ENCODE measurements at places on chromosomes 4 and X.

- DNase-seq: no peak
Measured at GRCh38 chr4:40995850-40996249, 218.5 kb downstream of the APBB2 start.

DNA sequence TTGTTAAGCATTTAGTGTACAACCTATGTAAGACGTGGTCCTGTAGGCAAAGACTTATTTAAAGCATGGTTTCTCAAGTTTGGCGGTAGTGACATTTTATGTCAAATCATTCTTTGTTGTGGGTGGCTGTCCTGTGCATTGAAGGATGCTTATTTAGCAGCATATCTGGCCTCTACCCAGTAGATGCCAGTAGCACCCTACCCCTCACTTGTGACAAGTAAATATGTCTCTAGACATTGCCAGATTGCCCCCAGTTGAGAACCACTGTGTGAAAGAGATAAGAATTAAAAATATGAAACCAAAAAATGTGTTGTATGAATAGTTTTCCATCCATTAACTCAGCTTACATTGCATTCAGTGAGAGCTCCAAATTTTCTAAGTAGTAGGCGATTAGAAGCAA is 25.5 kb downstream of the MMAA start:
- DNase-seq: no peak

DNA sequence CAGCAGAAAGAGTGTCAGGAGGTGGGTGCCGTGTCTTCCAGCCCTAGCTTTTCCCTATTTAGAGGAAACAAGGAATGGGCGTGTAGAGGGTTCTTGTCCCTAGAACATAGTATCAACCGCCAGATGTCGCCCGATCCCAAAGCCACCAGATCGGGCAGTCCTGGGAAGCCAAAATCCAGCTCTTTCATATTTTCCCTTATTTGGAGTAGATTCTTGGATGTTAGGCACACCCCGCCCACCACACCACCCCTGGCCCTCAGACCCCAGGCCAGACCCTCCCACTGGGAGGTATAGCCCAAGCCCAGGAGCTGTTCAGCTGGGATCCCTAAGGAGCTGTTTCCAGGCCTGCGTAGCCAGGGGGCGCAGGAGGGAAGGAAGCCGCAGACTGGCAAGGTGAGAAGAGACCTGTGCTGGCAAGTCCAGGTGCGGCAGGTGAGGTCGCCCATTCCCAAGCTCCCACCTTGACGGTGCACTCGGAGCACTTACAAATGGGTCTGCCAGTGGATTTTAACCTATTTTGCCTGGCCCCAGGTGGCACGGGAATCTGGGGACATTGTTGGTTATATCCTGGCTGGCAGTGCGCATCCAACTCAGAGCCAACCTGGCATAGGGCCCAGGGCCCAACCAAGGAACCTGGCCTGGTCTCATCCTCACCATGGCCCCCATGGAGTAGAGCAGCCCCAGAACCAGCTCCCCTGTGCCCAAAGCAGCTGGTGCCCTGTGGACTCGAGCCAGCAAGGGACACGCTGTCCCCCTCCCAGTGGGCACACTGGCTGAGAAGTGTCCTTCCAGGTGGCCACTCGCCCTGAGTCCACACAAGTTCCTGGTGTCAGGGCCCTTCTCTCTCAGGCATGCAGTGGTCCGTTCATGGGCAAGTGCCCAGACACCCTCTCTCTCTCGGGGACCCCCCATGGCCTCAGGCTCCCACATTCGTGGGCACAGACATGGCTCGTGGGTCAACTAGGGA is 811 bp downstream of the FLNA start:
- no peak for DNase-seq

DNA sequence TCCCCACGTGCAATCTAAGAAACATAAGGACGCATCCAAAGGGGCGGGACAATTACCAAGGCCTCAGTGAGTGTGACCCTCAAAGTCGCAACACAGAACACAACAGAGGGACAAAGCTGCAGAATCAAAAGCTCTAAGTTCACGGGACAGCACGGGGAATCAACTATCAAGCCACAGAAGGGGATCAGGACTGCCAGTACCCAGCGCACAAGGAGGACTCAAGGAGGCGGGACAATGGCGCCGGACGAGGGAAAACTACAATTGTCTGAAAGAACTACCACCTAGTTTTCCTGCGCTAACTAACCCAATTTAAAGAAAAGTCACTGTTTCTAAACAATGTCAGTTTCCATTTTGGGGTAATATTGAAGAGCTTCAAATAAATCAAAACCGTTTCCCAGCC is 1.3 kb downstream of the FAM53A start:
- no peak for DNase-seq

DNA sequence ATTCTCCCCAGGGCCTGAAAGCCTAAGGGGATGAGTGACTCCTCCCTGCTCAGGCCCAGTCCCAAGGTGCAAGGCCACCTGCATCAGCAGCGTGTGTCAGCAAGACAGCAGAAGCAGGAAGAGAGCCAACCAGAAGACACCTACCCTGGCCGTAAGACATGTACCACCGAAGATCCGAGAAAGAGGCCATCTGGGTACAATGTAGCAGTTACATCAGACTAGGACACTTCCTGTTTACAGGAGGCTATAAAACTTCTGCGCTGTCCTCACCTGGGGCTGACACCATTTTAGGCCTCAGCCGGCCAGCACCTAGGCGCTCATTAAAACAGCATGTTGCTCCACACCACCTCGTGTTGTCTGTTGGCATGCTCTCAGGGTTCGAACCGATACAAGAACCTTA is 19.1 kb upstream of the HERC6 start:
- DNase-seq: no peak

DNA sequence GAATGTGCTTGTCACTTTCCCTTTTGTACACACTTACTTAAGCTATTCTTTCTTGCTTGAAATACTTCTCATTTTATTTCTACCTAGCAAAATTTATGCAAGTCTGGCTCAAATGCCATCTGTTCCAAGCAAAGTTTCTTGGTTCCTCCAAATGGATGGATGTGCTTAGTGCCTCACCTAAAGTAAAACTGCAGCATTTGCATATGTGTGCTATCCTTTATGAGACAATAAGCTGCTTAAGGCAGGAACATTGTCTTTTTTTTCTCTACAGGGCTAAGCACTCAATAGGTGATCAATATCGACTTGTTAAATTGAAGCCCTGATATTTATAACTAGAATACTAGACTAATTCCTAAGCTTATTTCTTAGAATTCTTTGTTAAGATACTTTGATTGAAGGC is 136.8 kb downstream of the CYLC1 start:
- DNase-seq: no peak

GRCh38 chr4:86613734-86614133 is 19.6 kb downstream of the PTPN13 start:
- DNase-seq: no peak

GRCh38 chrX:7444967-7445366 is 297.0 kb upstream of the PUDP start:
- DNase-seq: no peak

- DNase-seq: peak; percentile 15
Measured at GRCh38 chr4:472881-473569, 25.9 kb downstream of the ZNF721 start.

- DNase-seq: no peak
Measured at GRCh38 chr4:134544303-134544770, 342.7 kb upstream of the PABPC4L start.

DNA sequence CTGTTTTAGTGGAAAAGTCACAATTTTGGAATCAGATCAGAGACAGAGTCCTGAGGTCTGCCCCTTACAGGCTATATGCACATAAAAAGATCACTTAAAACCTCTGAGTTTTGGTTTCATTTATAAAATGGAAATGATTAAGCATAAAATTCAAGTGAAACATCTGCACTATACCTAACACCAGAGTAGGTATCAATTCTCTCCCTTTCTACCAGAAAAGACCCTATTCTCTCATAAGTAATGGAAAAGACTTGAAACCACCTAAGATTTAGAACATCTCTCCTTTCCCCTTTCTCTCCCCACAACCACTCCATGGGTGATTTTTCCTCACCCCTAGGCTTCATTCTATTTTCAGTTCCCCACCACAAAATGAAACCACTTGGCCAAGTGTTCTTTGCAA is 907 bp downstream of the LHFPL1 start:
- DNase-seq: no peak

DNA sequence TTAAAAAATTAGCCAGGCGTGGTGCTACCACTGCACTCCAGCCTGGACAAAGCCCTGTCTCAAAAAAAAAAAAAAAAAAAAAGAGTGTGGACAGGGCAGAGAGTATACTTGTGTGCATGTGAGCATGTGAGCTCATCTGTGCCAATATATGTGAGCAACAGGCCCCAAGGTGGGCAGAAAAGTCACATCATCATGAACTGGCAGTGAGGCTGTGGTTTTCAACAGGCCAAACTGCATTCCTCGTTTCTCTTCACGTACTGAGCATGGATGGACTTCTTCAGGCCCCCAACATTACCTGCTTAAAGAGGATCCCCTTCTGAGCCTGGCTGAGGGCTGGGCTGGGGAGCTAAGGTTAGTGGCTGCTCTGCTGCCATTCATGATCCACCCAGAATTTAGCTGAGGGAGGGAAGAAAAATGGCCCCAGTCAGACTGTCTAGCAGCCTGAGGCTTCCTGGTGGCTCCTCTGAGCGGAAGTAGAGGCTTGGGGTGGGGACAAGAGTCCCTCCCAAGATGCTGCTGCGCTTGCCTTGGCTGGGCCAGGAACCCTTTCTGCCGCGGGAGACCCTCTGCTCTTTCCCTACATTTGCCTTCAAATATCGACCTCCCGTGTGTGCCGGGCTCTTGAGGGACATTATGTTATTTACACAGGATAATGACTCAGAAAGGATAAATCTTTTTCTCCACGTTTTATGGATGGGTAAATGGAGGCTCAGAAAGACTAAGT is 55.0 kb downstream of the DIPK2B start:
- no peak for DNase-seq

DNA sequence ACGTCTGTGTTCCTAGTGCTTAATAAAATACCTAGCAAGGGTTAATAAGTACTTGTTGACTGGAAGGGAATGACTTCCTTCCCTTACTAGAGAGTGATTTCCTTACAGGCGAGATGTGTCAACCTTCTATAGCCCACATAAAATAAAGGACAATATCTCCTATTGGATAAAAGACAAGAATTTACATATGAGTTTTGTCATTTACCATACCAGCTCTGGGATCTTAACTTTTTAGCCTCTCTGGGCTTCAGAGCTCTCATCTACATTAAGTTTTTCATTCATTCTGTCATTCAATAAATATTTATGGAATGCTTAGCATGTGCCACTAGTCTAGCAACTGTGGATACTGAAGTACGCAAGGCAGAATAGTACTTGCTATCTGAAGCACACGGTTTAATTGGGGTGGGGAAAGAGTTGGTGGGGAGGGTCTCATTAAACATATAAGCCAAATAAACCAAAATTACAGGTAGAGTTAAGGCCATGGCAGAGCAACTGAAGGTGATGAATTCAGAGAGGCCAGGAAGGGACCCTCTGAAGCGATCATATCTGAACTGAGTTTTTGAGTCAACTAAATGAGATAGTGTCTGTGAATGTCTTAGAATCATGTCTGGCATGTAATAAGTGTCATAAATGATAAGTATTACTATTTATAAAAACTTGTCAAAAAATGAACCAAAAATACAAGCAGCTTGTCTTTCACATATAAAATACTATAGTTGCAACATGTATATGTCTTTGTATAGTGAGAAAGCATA is 91.6 kb upstream of the BMP2K start:
- no peak for DNase-seq

DNA sequence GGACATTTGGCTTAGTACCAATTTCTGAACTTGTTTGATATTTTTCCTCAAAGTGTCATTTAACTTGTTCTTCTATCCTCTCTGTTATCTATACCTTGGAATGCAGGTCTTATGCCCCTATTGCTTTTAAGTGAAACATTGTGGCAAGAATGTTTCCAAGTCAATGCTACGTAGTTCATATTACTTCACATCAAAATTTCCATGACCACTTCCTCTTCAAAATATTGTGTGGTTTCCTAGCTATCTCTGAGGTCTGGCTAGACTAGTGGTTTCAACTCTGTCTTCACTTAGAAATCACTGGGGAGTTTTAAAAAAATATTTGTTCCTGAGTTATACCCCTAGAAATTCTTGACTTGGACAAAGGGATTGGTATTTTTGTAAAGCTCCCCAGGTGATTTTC is 20.2 kb upstream of the RASGEF1B start:
- no peak for DNase-seq

DNA sequence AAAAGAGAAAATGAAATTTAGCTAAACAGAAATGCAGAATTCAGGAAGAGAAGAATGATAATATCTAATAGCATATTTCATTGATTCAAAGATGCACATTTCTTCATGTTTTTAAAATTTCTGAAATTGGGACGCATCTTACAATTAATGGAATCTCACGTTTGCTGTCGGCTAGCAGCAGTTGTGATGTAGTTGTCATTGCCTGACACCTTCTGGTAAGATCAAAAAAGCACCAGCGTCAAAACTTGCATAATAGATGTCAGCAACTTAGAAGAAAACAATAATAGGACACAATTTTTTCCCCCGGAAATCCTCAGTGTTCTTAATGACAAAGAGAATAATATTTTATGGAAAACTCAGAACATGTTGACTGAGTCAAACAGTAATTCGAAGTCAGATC is 29.8 kb upstream of the SLC7A3 start:
- DNase-seq: no peak

DNA sequence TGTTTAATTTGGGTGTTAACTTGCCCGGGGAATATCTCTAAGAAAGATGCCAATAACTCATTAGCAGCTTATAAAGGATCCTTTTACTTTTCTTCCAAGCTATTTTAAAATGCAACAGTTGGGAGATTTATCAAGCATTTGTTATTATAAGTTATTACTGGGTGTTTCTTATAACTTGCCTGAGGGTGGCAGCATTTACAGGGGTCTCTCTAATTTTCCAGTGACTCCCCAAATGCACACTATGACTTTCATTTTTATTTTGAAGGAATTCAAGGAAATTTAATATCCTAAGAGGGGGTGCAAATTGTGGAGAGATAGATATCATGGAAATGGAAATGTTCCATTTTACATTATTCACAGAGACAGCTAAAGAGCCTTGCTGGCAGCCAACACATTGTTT is 138.0 kb downstream of the PDGFRA start:
- DNase-seq: no peak

DNA sequence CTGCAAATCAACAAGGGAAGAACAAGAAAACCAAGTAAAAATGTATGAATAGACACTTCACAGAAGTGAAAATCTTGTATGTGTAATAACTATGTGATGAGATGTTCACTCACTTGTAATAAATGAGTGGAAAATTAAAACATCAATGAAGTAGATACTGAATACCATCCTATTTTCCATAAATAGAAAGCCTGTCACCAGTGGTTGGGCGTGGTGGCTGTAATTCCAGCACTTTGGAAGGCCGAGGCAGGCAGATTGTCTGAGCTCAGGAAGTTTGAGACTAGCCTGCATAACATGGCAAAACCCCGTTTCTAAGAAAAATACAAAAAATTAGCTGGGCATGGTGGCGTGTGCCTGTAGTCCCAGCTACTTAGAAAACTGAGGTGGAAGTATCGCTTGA is 53.5 kb upstream of the SOD3 start:
- no peak for DNase-seq

Data from putamen (tissue), 1 donor.